Natural killer cell treated with Interleukin-12 subunit alpha and Interleukin-12 subunit beta and Interleukin-15 and Interleukin-18, amount 100 ng/mL, for 72 hours (primary cell): ENCODE measurements at places on chromosomes 6 and 20. TPM values are rescaled to one million over a fixed set of nuclear protein-coding genes. Genes with fewer than 3 reads are reported as not detected.

GRCh38 chr6:41604006-41604405 is 34.3 kb upstream of the MDFI start:
- H3K27ac ChIP-seq = no peak overlapping the region
- peaks cover 11% of the 10 kb centered on the region for H3K4me1 ChIP-seq
- no peak overlapping the region for H3K4me3 ChIP-seq
- H3K36me3 ChIP-seq = no peaks in the 10 kb centered on the region

DNA sequence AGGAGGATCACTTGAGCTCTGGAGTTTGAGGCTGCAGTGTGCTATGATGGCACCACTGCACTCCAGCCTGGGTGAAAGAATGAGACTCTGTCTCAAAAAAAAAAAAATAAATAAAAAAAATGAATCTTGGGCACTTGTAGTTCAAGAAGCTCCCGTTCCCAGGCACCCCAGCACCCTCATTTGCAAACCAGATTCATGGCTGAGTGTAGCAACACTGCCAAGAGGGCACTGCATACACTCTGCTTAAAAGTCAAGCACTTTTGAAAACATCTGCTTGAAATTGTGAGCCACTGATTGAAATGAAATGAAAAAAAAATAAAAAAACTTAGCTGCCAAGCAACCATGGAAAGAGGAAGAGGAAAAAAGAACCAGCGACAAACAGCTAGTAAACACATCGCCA is 124.7 kb upstream of the SASH1 start:
- H3K4me1 ChIP-seq = no peaks in the 10 kb centered on the region
- peaks cover 33% of the 10 kb centered on the region for H3K27me3 ChIP-seq
- DNase-seq = no peak
- no peak overlapping the region for H3K27ac ChIP-seq
- H3K4me3 ChIP-seq = no peak overlapping the region

- H3K27me3 ChIP-seq = no peaks in the 10 kb centered on the region
- peaks cover 3% of the 10 kb centered on the region for H3K4me1 ChIP-seq
- peaks cover 24% of the 10 kb centered on the region for H3K36me3 ChIP-seq
- no peak for DNase-seq
- H3K4me3 ChIP-seq = no peak overlapping the region
Observed at GRCh38 chr20:13017883-13018535, 9.2 kb downstream of the SPTLC3 start.

Gene CYP39A1
- not detected for total RNA-seq

Gene TCF15
- not detected for total RNA-seq
